NB4 (cell line): ENCODE measurements at places on chromosomes 12 and 14.
A peak's percentile ranks its signal among the peaks of the same experiment; 100 is the strongest.

DNA sequence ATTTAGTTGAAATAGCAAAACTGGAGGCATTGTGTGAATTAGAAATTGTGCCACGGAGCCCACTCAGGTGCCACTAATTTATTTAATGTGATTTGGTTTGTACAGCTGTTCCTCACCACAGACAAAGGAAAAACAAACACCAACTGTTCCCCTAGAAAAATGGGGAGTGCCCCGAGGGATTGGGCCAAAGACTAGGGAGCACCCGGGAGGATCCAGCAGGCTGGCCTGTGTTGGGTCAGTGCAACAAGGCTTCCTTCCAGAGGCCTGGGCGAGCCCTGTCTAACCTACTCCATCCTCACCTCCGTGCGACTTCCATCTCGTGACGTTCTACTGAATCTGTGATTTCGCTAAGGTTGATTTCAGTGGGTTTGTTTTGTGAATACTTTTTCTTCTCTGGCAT, 206.2 kb downstream of the CHST11 start:
- no peak for DNase-seq

GRCh38 chr12:49864798-49865090, 21.8 kb upstream of the BCDIN3D start:
- no peak for DNase-seq

DNA sequence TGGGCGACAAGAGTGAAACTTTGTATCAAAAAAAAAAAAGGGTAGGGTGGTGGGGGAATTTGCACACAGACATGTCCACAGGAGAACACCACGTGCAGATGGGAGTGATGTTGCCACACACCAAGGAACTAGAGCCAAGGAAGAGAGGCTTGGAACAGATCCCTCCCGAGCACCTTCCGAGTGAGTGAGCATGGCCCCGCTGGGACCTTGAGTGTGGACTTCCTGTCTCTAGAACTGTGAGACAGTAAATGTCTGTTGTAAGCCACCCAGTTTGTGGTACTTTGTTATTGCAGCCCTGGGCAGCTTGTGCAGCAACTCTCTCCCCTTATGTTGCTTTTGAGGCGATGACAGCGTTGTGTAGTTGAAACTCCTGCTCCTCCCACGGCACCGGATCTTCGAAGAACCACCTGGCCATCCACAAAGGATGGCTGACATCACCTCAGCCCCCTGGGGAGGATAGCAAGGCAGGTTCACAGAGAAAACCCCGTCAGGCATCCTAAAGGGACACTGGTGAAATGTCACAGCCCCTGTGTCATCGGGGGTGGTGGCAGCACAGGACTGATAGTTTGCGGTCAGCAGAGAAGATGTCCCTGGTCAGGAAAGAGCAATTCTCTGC, 54.7 kb upstream of the PLEKHG3 start:
- peak; percentile 60 for DNase-seq

DNA sequence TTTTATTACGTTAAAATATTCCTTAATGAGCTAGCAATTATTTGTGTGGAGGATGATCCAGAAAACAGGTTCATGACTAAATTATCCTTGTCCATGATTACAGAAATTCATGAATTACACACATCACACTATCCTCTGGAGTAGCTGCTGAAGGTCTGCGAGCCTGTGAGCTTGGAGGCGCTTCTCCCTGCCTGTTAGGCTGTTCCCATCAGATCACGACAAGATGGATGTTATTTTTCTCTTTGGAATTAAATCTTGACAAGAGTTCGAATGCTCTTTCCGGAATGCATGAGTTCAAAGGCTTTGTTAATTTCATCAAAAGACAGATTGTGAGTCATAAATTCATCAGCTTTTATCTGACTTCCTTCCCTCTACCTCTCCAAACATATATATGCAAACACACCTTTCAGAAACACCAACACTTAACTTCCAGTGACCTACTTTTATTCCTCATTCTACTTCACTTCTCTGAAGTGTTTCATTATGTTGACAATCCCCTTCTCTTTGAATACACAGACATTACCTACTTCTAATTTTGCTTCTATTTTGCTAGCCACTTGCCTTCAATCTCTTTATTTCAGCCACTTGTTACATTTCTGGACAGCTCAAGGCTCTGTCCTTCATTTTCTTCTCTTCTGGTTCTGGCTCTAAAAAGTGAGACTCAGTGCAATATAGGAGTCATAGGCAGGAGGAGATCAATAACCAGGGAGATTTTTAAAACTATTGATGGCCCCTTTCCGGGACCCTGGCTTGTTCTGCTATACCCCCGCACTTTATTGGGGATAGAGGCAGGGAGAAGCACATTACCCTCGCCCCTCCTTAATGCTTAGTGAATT, 274.6 kb downstream of the BTG1 start:
- no peak for DNase-seq

DNA sequence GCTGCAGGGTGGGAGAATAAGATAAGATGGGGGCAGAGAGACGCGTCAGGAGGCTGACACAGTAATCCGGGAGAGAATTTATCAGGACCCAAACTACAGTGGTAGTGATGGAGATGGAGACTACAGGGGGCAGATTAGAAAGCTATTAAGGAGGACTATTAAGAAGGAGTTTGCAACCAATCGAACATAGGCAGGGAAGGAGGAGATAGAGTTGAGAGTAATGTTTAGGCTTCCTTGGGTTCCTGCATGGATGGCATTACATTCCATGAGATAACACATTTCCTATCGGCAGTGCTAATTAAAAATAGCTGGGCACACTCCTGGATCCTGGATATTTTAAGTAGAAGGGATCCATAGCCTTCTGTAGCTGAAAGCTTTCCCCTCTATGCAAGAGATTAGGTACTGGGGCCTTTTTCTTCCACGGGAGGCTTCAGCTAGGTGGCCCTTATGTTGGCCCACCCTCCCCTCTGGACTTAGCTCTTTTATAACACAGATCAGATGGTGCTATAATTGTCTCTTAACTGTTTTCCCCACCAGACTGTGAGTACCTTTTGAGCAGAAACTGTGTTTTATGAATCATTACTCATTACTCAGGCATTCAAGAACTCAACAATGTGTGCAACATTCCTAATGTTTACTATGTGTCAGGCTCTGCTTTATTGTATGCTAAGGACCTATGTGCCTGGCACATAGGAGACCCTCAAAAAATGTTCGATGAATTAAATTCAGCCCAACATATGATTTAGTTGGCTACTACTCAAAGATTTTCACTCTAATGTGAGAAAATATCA, 113.0 kb downstream of the RMST start:
- DNase-seq: no peak

DNA sequence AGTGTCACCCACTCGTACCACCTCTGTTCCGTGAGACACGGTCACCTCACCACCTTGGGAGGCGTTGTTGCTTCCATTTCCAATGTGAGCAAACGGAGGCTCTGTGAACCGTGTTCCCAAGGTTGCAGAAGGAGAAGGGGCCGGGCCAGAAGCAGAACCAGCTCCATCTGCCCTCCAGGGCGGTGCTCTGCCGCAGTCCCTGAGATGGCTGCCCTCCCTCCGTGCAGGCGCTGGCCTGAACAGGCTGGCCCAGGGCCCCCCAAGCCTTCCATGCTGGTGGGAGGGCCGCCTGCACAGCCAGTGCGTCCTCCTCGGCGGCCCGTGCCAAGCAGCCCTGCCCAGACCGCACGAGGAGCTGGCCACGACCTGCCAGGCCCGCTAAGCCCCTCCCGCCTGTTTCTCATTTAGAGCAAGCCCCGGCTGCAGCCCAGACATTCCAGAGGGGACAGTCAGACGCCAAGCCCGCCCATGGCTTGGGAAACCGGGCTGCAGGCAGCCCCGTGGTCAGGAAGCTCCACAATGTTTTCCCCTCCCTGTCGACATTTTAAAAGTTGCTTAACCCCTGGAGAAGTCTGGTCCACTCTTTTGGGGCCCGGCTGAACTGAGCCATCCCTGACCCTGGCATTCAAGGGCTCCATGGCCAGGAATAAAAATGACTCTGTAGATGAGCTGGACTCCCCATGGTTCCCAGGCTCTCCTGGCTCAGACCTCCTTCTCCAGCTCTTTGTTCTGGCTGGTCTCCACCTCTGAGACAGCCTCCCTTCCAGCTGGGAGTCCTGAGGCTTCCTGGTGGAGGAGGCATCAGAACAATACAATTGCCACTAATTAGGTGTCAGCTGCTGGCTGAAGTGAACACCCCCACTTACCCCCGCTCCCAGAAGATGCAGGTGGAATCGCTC, 236.0 kb downstream of the BCL11B start:
- DNase-seq: peak; percentile 70

- DNase-seq: no peak
Observed at GRCh38 chr12:23564451-23565152, 384.9 kb downstream of the SOX5 start.

- DNase-seq: no peak
Observed at GRCh38 chr12:76810671-76811419, 46.9 kb downstream of the ZDHHC17 start.

- no peak for DNase-seq
Observed at GRCh38 chr14:94027566-94028449, 1.7 kb downstream of the OTUB2 start.

DNA sequence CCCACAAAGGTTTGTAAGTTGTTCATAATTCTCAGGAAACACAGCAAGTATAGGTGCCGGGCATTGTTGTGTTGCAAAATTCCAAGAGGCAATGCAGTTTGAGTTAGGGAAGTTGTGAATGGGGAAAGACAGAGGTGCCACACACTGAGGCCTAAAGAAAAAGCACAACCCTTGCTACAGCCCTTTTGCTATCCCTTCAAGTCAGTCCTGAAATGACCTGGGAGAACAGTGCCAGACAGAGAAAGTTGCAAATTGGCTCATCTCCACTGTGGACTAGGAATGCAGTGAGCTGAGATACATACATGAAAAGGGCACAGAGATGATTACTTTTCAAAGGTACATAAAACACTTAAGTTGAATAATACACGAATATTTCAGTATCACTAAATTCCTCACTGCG, 213.3 kb upstream of the TMTC1 start:
- no peak for DNase-seq

DNA sequence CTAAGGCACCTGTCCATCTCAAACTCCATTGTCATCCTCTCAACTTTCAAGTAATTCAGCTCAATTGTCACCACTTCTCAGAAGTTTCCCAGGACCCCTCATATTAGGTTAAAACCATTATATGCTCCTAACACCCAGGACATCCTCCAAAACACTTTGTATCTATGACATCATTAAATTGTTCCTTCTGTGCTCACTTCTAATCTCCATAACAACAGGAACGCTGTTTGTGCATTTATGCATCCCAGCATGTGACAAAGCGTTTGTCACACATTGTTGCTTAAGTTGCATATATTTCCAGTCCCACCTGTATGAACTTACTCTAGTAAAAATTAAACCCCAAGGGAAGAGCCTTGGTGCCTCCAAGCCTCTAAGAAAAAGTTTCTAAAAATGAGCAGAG, 133.9 kb downstream of the TBX5 start:
- DNase-seq: no peak

DNA sequence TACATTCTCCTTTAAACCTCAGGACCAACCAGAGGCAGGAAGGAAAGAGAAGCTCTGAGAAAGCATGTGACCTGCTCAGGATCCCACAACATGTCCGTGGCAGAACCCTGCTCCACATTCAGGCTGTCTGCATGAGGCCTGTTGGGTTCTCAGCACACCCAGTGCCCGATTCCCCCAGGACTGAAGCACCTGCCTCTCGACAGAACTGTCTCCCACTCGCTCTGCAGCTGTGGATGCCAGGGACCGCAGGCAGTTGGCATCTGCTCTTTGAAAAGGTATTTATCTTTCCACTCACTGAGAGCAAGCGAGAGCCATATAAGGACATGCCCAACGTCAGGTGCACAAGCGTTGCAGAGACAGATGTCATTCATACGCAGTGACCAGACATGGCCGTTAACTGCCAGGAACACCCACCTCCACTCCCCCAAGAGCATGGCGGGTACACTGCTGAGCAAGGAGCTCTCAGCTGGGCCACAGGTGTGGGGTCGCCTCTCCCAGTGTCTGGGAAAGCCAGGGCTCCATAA, 18.9 kb downstream of the PITPNM2 start:
- no peak for DNase-seq

GRCh38 chr14:101972126-101972866, 7.9 kb downstream of the DYNC1H1 start:
- peak; percentile 80 for DNase-seq

GRCh38 chr12:129772501-129773493, 131.0 kb downstream of the TMEM132D start:
- DNase-seq: no peak

- DNase-seq: no peak
Observed at GRCh38 chr12:263574-263973, 938 bp upstream of the SLC6A13 start.

DNA sequence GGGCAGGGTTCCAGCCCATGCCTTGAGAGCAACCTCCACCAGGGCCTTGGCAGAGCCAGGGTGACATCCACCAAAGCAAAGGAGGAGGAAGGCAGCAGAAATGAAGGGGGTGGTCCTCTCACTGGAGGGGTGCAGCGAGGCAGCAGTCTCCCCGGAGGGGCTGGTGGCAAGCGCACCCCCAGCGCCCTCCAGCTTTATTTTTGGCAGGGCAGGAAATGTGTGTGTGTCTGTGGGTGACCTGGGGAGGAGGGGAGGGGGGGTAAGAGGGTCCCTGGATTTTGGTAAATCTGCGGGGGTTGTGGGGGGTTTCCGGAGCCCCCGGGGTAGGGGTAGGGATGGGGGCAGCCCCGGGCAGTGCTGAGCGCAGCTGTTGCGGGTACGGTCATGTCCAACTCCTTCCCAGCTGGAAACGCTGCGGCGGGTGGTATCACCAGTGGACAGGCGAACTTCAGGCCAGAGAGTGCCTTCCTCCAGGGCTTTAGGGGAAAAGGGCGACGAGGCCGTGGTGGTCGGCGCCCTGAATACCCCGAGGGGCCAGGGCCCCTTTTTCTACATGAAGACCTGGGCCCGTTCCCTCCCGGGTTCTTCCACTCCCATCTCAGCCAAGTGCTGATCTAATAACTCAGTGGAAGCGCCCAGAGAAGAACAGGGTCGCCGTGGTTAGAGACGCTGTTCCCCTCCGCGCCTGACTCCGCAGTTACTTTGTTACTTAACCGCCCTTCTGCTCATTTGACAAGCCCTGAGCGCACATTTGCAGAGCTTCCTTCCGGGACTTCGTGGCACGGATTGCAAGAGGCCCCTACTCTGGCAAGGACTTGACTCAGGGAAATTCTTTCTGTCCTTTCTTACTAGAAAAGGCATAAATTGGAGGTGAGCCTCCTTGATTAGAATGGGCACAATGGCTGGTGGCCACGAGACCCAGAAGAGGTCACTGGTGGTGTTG, 55.2 kb downstream of the FOS start:
- DNase-seq: peak; percentile 96

DNA sequence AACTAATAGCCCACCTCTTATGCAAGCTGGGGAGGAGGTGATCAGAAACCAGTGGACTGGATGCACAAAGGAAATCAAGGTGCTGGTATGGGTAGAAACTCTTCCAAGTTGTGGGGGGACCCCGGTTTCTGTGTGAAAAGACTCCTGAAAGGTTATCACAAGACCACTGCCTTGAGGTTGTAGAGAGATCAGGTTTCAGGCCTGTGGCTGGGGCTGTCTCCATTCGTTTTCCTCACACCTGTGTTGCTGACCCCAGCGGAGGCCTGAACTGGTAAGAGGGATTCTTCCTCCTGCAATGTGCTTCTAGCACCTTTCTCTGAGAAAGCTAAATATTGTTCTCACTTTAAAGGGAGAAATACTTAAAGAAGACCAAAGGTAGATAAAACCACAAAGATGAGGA, 9.3 kb upstream of the OR4K5 start:
- no peak for DNase-seq
